ENCODE measurements at places on chromosomes 2 and 18.

- DNase-seq: no peak
Observed at GRCh38 chr18:74949611-74950010, 259.3 kb downstream of the PTGR3 start.

DNA sequence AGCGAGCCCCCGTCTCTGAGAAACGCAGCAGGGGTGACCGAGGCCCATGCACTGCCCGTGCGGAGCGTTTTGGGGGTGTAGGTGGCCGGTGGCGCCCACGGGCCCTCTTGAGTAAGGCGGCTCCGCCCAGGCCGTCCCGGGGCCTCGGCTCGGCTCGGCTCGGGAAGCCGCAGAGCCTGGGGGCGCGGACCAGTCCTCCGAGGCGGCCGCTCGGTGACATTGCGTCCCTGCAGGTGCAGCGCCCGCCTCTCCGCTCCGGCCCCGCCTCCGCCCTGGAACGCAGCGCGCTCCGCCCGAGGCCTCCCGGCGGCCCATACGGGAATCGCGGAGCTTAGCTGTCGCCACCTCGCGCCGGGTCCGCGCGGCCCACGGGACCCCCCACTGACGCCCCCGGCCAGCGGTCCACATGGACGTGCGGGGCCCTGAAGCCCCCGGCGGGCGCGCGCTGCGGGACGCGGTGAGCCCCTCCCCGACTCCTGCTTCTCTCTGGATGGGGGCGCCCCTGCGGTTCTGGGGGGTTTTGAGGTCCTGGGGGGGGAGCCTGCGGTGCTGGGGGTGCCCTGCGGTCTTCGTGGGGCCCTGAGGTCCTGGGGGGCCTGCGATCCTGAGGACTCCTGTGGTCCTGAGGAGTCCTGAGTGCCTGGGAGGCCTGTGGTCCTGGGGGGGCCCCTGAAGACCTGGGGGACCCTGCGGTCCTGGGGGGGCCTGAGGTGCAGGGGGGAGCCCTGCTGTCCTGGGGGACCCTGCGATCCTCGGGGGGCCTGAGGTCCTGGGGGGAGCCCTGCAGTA, at the start of gene HSBP1L1:
Gene HSBP1L1, plus strand, starts transcription at position 314 of the 789 bp plus-strand sequence. Its CDS starts 93 bp downstream, at position 407.
- peak; percentile 69 for DNase-seq

GRCh38 chr2:110827511-110827910, 95.1 kb downstream of the ACOXL start:
- no peak for DNase-seq

- DNase-seq: no peak
Observed at GRCh38 chr2:240933048-240933965, 27.2 kb downstream of the CROCC2 start.

- DNase-seq: no peak
Observed at GRCh38 chr18:59006461-59007067, 133.1 kb upstream of the SEC11C start.

DNA sequence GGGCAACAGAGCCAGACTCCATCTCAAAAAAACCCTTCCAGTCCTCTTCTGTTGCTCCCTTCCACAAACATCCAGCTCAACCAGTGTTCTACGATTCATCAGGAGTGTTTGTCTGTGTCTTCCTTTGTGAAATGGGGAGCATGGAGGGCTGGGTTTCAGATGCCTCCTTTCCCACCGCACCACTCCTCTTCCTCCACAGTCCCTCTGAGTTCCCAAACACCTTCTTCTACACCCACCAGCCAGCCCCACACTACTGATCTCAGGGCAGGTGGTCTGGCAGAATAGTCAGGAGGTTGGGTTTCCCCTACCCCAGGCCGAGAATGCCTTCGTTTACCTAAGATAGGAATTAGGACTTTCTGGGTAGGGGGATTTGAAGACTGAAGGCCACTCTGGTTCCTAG, 36.9 kb downstream of the NGEF start:
- DNase-seq: no peak

- DNase-seq: no peak
Observed at GRCh38 chr18:79317703-79318102, 78.0 kb upstream of the NFATC1 start.

DNA sequence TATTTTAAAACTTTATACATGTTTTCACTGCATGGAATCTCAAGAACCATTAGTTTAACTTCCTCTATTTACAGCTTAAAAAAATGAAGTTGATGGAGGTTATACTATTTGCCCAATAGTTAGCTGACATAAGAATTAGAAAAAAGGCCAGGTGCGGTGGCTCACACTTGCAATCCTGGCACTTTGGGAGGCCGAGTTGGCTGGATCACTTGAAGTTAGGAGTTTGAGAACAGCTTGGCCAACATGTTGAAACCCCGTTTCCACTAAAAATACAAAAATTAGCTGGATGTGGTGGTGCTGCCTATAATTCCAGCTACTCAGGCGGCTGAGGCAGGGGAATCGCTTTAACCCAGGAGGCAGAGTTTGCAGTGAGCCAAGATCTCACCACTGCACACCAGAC, 125.1 kb upstream of the CDH19 start:
- DNase-seq: no peak

DNA sequence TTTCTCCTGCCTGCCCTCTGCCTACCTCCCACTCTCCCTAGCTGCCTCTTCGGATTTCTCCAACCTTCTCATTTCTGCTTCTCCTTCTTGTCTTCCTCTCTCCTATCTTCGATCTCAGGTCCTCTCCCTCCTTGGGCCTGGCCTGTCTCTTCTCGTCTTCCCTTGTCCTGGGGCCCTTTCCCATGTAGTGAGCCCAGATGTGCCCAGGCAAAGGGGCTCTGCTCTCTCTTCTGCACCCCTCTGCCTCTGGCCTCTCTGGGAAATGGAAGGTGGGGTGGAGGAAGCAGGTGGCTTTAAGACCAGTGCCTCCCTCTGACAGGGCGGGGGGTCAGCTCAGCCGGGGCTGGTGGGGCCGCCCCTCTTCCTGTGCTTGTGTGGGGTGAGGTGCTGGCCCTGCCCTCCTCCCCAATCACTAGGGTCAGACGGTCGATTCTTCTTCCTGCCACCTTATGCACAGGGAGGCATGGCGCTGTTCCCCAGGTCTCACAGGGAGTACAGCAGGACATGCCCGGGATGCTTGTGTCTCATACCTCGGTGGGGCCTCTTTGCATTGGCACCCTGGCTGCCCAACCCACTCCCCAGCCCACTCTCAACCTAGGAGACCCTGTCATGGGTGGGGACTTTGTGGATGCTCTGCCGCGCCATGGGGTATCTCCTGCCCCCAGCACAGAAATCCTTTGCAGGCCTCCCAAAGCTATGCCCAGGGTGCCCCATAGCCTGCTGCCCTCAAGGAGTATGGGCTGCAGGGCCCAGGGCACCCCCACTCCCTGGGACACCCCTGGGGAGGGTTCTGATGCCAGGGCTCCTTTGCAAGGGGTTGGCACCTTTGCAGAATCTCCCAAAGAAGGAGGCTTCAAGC, 213.8 kb upstream of the HAAO start:
- no peak for DNase-seq

GRCh38 chr2:103005393-103005792, 243.6 kb downstream of the TMEM182 start:
- DNase-seq: no peak

Measured in T-helper 2 cell treated with Interferon-gamma antibody and Interleukin-4, amounts not matched to agents 5 μg/mL and 100 μg/mL, for 36 hours (primary cell).